ENCODE measurements at places on chromosomes 7 and 10.
A peak's percentile ranks its signal among the peaks of the same experiment; 100 is the strongest.

- no peak for DNase-seq
Measured at GRCh38 chr10:13984647-13985155, 346.0 kb downstream of the FRMD4A start.

- no peak for DNase-seq
Measured at GRCh38 chr7:42642699-42643098, 269.2 kb downstream of the C7orf25 start.

GRCh38 chr10:21976739-21977138 lies 26.8 kb downstream of the DNAJC1 start:
- no peak for DNase-seq

DNA sequence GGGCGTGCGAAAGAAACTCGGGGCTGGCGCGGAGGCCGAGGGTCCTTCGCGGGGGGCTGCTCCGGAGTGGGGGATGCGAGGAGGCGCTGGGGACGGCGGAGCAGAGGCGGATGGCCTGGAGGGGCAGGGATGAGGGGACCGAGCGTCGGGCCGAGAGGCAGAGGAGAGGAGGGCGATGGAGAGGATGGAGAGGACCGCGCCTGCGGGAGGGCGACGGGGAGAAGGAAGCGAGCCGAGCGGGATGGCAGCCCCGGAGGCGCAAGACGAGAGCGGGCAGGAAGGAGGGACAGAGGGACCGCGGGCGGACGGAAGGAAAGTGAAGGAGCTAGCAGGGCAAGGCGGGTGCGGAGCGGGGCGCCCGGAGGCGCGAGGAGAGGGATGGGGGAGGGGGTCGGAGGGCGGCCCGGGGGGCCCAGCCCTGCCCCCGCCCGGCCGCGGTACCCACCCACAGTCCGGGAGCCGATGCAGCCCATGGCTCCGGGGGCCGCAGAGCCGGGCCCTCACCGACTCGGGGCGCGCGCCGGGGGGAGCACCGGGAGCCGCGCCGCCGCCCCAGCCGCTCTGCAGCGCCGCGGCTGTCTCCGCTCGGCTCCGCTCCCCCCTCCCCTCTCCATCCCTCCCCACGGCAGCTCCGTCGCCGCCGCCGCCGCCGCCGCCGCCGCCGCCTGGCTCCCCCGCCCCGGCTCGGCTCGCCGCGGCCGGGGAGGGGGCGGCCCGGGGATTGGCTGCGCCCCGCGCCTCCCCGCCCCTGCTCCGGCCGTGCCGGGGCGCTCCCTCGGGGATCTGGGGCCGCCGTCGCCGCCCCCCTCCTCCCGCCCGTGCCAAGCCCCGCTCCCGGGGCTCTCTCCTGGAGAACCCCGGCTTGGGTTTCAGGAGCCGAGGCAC lies at the start of gene FAM131B:
FAM131B (minus strand) TSS at position 583 of the 885 bp plus-strand sequence; CDS start at position 473, 110 bp downstream.
- peak; percentile 52 for DNase-seq

GRCh38 chr7:24737281-24737680 lies 20.0 kb downstream of the GSDME start:
- no peak for DNase-seq

DNA sequence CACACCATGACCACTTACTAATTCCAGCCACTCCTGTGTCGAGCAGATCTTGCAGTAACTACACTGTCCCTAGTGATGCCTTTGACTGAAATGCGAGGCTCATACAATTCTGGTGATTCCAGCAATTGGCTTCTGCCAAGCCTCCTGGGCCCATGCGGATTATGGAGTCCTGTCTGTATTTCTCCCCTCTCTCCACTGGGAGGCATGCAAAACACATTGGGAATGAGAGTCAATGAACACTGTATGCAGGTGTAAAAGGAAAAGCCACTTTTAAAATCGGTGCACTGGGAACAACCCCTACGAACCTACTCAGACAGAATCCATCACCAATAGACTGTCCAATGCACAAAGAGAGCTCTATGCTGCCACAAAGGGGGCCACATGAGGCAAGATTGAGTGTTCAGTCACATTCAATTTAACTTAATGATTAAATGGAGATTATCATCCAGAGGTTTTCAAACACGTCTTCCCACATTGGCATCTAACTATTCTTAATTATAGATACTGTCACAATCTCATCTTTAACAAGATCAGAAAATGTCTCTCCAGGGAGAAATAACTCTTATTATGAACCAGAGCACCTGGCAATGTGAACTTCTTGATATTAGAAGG lies 550.6 kb downstream of the GLRX3 start:
- no peak for DNase-seq

DNA sequence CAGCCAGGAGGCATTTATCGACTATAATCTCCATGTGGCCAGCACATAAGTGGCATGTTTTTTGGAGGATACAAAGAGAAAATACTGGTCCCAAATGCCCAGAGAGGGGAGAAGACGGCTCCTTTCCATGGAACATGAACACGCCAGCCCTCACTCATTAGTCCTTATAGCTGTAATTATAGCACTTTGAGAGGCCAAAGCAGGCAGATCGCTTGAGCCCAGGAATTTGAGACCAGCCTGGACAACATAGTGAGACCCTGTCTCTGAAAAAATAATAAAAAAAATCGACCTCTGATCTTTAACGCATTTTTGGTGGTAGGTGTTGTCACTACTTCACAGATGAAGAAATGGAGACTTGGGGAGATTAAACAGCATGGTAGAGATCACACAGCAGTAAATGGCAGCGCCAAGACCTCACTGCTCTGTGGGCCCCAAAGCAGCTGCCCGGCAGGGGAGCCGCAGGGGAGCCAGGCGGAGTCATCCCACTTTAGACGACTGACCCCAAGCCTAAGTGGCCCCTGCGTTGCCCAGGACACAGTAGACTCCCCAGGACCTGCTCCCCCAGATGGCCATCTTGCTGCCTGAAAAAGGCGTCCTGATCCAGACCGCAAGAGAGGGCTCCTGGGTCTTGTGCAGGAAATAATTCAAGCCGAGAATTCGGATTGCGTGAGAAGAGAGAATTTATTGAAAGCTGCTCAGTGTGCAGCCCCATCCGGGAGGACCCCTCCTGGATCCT lies 21.2 kb upstream of the PRKAG2 start:
- no peak for DNase-seq

GRCh38 chr10:125843603-125844329 lies 20.4 kb downstream of the BCCIP start:
- DNase-seq: no peak

DNA sequence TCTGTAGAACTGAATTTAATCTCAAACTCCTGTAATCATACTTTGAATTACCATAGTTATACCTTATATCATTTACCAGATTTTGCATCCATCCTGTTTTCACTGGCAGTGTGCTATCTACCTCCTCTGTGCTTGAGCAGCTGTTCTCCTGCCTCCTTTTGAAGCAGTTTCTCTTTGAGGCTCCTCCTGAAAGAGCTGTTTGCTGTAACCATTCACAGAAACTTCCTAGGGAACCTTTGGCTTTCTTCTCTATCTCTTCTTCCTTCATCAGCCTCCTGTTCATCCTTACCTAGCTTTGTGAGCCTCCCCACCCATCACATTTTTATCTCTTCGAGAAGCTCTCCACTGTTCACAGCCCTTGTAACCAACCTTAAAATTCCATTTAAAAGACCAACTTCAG lies 108.2 kb downstream of the AASS start:
- DNase-seq: no peak

GRCh38 chr7:131321656-131322055 lies 6.0 kb upstream of the MKLN1 start:
- DNase-seq: no peak

DNA sequence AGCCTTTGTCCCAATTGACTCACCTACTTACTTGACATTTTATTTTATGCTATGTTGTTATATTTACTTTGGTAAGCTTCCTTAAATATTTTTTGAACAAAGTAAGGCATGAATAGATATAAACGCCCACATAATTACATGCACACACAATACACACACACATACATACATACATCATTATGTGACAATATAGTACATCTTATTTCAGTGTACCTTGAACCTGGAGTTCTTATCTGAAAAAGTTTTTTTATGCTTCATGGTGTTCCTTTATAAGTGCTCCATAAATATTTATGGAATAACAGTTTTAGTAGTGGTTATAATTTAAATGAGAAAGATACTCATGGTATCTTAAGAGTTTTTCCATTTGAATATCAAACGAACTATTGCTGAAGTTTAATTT lies 102.8 kb upstream of the MTPN start:
- no peak for DNase-seq

- no peak for DNase-seq
Measured at GRCh38 chr10:124717041-124717757, 27.0 kb downstream of the FAM53B start.

DNA sequence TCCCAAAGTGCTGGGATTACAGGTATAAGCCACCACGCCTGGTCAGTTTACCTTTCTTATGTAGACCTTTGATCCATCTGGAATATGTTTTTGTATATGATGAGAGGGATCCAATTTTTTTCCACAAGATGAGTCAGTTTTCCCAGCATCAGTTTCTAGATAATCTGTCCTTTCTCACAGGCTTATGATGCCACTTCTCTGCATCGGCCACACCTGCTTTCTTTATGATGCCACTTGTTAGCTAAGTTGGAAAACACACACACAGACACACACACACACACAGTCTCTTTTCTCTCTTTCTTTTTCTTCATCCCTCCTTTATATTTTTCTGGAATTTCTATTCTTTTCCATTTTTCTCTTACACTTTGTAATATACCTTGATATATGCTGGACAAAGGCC lies 240.8 kb downstream of the BICC1 start:
- no peak for DNase-seq

DNA sequence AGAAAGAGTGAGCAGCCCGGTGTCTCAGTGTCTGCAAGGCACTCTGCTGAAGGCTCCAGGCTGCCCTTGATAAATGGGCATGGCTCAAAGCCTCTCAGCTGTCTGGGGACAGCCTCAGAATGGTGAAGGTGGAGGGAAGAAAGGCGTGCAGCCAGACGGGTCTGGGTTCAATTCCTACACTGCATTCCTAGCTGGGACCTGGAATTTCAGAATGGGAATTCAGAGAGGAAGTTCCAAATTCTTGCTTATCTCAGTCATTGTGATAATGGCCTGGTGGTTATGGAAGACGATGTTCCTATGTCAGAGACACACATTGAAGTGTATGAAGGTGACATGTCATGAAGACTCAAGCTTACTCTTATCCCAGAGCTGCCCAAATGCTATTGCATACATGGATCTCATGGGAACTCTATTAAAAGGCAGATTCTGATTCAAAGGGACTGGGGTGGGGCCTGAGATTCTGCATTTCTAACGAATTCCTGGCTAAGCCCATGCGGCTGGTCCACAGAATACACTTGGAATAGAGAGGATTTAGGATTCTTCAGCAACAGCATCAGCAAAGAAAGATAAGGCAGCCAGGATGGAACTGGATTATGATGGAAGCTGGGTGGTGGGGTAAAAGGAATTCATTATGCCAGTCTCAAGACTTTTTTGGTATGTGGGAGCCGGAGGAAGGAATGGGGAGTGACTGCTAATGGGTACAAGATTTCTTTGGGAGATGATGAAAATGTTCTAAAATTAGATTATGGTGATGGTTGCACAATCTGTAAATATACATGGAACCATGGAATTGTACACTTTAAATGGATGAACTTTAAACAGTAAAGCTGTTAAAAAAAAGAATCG lies 82.6 kb upstream of the ZMIZ1 start:
- no peak for DNase-seq

GRCh38 chr7:157429001-157429679 lies 92.3 kb downstream of the DNAJB6 start:
- no peak for DNase-seq

DNA sequence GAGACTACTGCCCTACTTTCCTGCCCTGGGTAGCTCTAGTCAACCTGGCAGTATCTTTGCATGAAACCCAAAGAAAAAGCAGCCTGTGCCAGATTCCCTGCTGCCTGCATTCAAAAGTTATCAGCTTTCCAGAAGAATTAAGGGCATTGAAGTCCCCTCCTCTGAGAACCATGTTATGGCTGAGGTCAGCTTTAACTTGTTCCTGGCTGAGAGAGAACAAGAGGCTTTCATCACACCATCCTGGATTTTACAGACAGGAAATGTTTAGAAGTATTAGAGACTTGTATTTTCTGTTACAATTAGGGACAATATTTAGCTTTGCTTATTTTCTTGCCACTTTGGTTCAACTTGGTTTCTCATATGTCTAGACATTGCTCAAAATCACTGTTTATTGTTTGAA lies 238.8 kb downstream of the ARL4A start:
- DNase-seq: no peak

- no peak for DNase-seq
Measured at GRCh38 chr7:90345595-90346335, 751 bp upstream of the GTPBP10 start.

DNA sequence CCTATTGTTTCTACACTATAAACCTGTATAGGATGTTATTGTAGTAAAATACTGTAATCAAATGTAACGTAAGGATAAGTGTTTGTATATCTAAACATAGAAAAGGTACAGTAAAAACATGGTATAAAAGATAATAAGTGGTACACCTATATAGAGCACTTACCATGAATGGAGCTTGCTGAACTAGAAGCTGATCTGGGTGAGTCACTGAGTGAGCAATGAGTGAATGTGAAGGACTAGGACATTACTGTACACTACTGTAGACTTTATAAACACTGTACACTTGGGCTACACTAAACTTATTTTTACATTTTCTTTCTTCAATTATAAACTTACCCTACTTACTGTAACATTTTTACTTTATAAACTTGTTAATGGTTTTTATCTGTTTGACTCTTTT lies 732.9 kb upstream of the LRRN3 start:
- no peak for DNase-seq

DNA sequence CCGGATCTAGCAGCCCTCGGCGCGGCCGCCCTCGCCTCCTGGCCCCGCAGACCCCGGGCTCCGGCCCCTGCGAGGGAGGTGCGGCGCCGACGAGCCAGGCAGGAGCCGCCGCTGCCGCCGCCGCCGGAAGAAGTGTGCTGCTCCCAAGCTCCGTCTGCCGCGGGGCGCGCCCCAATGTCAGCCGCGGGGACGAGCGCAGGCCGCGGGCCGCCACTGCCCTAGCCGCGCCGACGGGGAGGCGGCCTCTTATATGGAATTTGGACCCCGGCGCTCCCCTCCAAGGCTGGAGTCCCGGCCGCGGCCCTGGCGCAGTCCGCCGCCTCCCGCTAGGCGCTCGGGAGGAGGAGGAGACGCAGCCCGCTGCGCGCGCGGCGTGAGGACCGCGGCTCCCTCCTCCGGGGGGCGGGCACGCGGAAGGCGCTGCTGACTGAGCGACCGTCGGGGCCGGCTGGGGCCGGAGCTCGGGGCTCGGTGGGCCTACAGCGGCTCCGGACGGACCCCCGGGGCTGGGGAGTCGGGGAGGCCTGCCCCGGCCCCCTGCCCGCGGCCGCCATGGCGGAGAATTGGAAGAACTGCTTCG lies at the start of gene TRIM8:
TRIM8 (plus strand) TSS at position 414 of the 580 bp plus-strand sequence; CDS start at position 553, 139 bp downstream.
- DNase-seq: peak; percentile 70

GRCh38 chr10:129398711-129399141 lies 68.3 kb upstream of the MGMT start:
- DNase-seq: no peak

GRCh38 chr7:22452142-22452959 lies 47.6 kb downstream of the STEAP1B start:
- peak; percentile 73 for DNase-seq
